ENCODE measurements at places on chromosomes 4 and X.
A peak's percentile ranks its signal among the peaks of the same experiment; 100 is the strongest.

GRCh38 chr4:126144543-126145237, 829.9 kb downstream of the FAT4 start:
- DNase-seq, result no peak

GRCh38 chrX:134990801-134991481, at the start of gene SMIM10:
SMIM10 (plus strand) TSS chrX:134990991; CDS start chrX:134991096, 105 bp downstream.
- peak; percentile 80 for DNase-seq

GRCh38 chrX:82742351-82742750, 765.7 kb upstream of the POU3F4 start:
- no peak for DNase-seq

DNA sequence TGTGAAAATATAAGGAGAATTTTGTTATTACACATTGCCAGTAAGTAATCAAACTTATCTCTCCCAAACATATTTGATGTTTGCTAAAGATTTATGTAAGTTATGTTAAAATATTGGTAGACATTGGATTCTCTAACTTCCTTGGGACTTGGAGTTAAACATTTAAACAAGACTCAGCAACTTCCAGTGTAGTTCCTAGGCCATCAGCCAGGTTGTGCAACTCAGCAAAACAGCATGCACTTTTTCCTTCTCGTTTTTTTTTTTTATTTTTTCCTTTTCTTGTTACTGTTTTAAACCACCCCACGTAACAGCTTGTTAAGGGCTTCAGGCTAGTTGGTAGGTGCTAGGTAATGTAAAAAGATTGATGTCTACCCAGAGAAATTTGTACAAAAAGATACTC, 510.4 kb downstream of the ANKRD50 start:
- peak; percentile 88 for DNase-seq

DNA sequence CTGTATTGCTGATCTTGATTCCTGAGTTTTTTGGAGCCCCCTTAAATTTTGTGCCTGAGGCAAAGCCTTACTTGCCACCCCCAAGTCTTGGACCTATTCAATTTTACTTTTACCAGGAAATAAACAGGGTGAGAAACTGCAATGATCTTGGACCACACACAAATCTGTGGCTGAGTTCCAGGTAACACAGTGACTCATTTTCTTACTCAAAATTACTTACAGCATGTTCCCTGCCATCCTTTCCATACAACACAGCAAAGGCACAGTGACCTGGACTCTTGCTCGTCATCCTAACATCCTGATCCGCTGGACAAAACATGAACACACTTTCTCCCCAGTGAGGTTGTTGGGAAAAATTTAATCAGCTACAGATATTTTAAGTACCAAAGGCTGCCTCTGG, 60.7 kb upstream of the S100G start:
- DNase-seq, result no peak

DNA sequence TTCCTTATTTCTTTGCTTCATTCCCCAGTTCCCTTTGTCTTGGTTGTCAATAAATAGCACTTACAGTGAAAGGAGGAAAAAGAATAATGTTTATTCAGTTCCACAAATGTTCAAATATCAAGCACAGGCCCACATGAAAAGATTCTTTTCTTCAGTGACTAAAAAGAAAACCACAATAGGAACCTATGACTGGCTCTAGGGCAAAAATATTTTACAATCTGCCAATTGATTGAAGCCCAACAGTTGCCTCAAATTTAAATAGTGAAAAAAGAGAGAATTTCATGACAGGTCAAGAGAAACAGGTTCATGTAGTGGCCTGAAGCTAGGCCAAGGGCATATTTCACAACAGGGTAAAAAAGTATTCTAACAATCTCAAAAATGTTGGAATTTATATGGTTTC, 553.8 kb downstream of the CENPC start:
- no peak for DNase-seq

GRCh38 chrX:56811599-56811998, 82.6 kb downstream of the NBDY start:
- no peak for DNase-seq

- peak; percentile 58 for DNase-seq
Observed at GRCh38 chr4:94827481-94828110, 69.8 kb downstream of the BMPR1B start.

DNA sequence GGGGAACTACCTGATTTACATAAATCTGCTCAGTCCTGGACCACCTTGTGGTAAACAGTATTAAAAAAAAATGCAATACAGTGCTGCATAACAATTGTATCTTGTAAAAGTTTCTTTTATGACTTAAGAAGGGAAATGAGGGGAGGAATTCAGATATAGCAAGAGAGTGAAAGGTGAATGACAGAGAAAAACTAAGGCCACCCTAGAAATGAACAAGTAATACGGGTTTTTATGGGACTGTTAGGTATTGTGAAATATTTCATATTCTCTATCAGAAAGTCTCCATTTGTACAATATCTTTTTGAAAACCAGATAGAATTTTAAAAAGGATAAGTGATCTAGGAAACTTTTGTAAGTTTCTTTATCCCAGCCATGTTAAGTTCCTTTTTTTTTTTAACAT, 69.7 kb upstream of the NOCT start:
- DNase-seq, result no peak

GRCh38 chr4:189787216-189788031, 153.2 kb upstream of the FRG1 start:
- no peak for DNase-seq

DNA sequence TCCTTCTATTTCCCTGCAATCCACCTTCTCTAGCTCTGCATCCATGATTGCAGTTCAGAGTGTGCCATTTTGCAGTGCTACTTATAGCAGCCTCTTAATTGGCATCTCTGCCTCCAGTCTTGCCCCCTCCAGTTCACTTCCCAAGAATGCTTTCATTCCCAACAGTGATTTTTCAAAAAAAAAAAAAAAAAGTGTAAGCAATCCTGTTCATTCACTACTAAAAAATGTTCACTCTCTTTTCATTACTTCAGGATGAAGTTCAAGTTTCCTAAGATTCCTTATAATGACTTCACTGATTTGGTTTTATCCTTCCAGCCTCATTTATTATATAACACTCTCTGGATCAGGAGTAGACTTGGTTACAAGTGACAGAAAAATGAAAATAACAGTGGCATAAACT, 124.7 kb upstream of the LNX1 start:
- DNase-seq, result no peak

GRCh38 chr4:26023203-26023972, 109.4 kb downstream of the SMIM20 start:
- peak; percentile 80 for DNase-seq
